Stimulated activated CD8-positive, alpha-beta memory T cell treated with anti-CD3 and anti-CD28 coated beads, Interleukin-7, amount 100 ng/mL, for 1 hour (primary cell): ENCODE measurements at places on chromosomes 6 and 20.

GRCh38 chr6:137944793-137945498, 77.9 kb downstream of the TNFAIP3 start:
- DNase-seq, result no peak

GRCh38 chr6:27565839-27566779, 93.2 kb upstream of the ZNF184 start:
- DNase-seq, result no peak

DNA sequence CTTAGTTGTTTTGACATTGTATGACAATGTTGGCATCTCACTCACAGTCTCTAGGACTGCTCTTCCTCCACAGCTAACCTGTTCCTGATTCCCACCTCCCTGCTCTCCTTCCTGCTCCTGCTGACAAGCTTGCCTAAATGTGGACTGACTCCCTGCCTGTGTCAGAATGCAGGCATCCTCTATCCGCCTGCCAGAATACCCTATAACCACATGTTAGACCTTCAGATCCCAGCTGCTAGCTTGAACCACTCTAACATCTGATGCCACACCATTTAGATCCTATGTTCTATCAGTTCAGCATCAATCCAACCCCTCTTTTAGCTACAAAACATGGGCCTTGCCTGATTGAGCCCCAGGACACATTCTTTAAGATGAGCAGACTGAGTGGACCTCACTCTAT, 12.2 kb downstream of the FILIP1 start:
- DNase-seq, result no peak

GRCh38 chr6:151381722-151382121, 9.6 kb downstream of the ZBTB2 start:
- no peak for DNase-seq

DNA sequence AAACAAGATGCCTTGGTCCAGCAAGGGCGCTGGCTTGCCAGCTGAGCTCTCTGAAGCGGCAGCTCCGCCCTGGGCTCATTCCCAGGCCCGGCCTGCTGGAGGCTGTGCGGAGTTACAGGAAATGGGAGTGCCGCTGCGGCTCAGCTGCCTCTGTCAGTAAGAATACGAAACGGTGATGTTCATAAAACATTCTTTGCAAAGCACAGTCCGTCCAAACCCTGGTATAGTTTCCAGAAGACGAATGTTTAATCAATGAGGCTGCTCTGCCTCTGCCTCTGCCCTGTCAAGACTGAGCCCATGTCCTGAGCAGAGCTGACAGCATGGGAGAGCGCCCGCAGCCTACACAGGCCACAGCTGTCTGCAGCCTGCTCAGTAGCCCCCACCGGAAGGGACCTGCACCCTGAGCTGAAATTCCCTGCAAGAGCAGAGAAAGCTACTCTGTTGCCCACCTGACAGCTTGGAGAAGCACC, 153.3 kb upstream of the SNX9 start:
- no peak for DNase-seq

- DNase-seq, result no peak
Observed at GRCh38 chr6:169324656-169325459, 71.2 kb upstream of the THBS2 start.

- DNase-seq, result no peak
Observed at GRCh38 chr6:145829102-145829501, 14.5 kb upstream of the FBXO30 start.

DNA sequence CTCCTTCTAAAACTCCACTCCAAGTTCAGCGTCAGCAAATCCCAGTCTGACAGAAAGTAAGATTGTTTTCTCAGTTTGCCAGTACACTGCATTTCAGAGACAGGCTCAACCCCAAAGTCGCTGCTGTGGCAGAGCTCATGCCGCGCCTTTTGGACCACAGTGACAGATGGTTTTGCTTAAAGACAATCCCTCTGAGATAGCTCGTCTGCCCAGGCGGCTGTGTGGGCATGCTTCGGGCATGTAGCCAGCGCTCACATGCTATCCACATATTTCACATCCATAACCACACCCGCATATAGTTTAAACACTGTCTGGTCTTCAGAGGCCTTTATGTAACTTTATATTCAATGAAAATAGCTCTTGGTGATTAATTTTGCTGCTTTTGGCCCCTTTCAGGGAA, 14.7 kb upstream of the PXDC1 start:
- DNase-seq, result no peak

GRCh38 chr6:3318821-3319540, 60.2 kb downstream of the PSMG4 start:
- DNase-seq, result no peak

GRCh38 chr6:15330174-15330944, 84.5 kb downstream of the JARID2 start:
- DNase-seq, result no peak

GRCh38 chr6:93423542-93423941, 4.2 kb upstream of the EPHA7 start:
- no peak for DNase-seq

GRCh38 chr6:24284006-24284405, 73.9 kb downstream of the DCDC2 start:
- no peak for DNase-seq

- no peak for DNase-seq
Observed at GRCh38 chr6:40937491-40937890, 101.5 kb downstream of the UNC5CL start.

DNA sequence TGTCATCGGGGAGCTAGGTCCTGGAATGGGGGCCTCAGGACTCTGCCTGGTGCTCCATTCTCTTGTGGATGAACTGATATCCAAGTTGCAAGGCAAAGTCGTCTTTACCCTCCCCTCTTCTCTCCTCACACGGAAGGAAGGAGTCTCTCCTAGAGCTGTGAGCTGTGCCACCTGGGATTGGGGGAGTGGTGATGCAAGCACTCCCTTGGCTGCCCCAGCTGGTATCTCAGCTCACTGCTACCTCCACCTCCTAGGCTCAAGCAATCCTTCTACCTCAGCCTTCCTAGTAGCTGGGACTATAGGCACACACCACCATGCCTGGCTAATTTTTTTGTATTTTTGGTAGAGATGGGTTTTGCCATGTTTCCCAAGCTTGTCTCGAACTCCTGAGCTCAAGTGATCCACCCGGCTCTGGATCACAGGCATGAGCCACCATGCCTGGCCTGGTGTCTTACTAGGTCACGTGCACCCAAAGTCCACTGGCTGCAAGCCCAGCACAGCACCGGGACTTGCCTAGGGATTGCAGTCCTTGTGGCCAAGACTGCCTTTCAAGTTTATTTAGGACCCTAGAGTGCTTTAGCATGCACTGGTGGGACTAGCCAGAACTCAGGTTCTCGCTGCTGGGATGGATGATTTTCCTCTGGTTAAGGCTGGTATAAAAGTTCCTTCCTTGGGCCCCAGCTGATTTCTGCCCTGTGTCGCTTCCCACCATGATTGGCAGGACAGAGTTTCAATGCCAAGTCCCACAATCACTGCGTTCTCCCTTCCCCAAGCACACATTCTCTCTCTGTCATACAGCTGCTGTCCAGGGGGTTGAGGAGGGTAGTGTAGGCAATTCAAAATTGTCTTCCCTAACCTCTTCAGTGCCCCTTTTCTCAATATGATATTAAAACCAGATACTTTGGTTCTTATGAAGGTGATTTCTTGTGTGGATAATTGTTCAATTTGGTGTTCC, 33.5 kb downstream of the SMAP1 start:
- DNase-seq, result no peak

DNA sequence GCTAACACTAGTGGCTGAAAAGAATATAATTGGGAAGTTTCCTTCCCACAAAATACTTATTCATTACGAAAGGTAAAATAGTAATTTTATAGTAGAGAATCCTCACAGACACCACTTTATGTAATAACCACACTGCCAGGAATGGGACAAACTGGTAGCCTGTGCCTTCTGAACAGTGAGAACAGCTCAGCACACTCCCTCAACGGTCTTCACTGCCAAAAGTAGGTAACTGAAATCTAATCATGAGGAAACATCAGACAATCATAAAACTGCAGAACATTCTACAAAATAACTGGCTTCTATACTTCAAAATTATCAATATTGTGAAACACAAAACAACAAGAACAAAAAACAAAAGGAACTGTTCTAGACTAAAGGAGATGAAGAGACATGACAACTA, 44.1 kb downstream of the NUP153 start:
- no peak for DNase-seq

DNA sequence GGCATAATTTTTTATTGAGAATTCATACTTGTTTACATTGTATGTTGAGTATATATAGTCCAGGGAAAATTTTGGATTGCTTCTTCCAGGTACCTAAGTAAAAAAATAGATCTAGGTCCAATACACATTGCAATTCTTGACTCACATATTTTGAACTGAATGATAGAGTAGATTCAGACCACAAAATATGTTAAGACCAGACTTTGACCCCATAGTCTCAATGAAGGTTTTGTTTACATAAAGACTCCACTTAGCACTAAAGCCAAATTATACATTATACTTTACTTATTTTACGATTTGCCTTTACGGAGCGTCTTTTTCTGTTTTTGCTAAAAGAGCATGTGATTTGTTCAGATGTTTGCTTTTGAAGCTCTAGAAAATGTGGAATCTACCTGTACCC, 144.1 kb upstream of the PTCHD4 start:
- no peak for DNase-seq

- DNase-seq, result no peak
Observed at GRCh38 chr20:4835244-4836177, 113.8 kb downstream of the PRND start.

GRCh38 chr6:50826803-50827202, 8.1 kb downstream of the TFAP2B start:
- DNase-seq, result no peak

GRCh38 chr20:57482796-57483195, 42.1 kb downstream of the CTCFL start:
- DNase-seq, result no peak

- no peak for DNase-seq
Observed at GRCh38 chr6:127834136-127834535, 66.7 kb downstream of the THEMIS start.

DNA sequence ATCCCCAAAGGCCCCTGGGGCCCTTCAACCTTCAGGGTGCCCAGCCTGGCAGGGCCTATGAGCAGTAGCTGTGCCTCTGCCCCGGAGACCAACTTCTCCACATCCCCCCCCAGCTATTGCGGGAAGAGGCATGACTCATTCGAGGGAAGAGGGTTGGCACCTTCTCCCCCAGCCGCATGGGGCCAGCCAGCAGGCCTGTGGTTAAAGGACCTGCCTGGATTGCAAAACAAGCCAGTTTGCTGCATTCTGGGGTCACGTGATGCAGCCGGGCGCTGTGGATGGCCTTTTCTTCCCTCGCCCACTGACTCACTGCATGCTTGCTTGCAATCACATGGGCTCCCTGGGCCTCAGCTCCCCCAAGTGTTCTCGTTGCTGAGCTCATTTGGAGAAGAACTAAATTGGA, 182.5 kb downstream of the MAFB start:
- no peak for DNase-seq

DNA sequence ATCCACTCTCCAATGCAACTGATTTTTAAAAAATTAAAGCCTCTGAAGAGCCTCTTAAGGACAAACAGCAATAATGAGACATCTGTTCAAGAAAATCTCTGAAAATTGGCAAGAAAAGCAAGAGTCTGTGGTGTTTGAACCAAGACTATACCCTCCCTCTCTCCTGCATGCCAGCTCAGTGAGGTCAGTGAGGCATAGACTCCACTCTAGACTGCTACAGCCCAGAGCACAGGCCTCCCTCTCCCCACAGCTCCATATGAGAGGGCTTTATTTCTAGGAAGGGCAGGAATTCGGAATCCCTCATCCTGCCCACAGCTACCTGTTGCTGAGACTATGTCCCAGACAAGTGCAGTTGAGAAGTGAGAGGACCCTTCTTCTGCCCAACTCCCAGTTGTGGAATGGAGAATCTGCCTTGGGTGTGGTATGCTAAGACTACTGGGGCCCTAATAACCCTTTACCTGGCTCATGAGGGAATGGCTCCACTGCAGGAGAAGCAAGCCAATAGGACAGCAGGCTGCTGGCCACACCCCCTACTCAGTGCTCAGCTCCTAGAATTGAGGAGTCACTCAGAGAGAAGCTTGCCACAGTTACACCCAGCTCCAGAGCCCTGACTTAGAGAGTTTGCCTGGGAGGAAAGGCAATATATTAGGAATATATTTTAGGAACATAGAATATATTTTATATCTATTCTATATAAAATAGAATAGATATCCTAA, 22.7 kb upstream of the HLA-DQA1 start:
- DNase-seq, result no peak

DNA sequence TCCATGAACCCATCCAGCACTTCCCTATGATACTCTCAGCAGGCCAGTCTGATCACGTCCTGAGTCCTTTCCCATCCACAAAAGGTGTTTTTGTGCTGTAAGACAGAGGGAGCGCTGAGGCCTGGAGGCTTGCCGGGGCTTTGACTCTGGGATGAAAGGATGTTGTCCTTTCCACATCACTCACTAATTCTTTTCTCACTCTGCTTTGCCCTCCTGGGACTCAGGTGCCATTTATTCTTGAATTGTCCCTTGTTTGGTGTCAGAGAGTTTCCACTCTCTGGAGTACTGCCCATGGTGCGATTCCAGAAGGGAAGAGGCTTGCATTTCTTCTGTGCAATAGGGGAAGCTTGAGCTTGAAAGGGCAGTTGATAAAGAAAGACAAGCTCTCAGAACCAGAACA, 15.3 kb upstream of the TUBB2B start:
- DNase-seq, result no peak

GRCh38 chr20:42688576-42688975, 501.1 kb downstream of the PTPRT start:
- DNase-seq, result no peak

GRCh38 chr20:63159826-63160640, 55.9 kb downstream of the YTHDF1 start:
- DNase-seq, result no peak

DNA sequence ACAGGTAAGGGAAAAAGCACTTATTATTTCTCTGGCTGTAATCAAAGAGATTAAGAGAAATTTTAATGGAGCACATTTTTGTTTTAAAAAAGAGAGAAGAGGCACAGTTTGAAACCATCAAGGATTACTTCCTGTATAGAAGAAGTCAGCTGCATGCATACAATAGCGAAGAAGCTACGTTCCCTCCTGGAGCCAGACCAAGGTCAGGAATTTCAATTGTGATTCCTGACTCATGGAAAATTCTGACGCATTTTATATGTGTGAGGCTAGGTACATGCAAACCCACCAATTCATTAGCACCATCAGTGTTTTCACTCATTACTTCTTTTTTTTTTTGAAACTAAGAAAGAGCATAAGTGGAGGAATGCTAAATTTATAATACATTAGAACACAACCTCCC, 232.7 kb upstream of the SGK1 start:
- no peak for DNase-seq
